ENCODE measurements at places on chromosomes 6 and 20. TPM values are rescaled to one million over a fixed set of nuclear protein-coding genes. Genes with fewer than 3 reads are reported as not detected.

RBBP9 gene
- 8.0 TPM for polyA plus RNA-seq

DNA sequence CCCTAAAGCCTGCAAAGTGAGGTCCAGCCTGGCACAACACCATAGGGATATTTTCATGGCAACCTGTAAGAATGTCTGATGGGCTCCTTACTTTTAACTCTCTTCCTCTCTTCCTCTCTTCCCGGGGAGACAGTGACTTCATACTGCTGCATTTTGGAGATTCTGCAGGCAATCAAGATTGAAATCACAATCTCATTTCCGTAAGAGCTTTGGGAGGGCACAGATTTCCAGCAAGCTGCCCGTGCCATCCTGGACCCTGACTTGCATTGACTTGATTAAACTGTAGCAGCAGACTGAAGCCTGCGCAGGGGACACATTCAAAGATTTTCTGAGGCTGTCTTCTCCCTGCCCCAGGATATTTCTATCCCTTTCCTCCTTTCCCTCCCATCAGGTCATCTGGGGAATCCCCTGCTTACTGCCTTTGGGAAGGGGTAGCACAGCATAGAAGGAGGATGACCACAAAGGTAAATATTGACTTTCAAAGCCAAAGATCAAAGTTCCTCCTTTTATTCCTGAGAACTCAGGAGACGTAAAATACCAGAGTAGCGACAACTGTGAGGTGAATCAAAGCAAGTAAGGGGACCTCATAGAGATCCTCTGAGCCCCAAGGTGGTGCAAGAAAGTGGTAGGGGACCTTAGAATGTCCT is 504.0 kb upstream of the ARID1B start:
- DNase-seq: no peak
- H3K4me3 ChIP-seq: no peak overlapping the region
- no peaks in the 10 kb centered on the region for H3K36me3 ChIP-seq
- no peaks in the 10 kb centered on the region for H3K4me1 ChIP-seq

GRCh38 chr6:13641315-13641714 is 26.2 kb downstream of the NOL7 start:
- no peak for DNase-seq
- no peaks in the 10 kb centered on the region for H3K27me3 ChIP-seq
- no peak overlapping the region for H3K4me3 ChIP-seq
- no peaks in the 10 kb centered on the region for H3K4me1 ChIP-seq
- H3K27ac ChIP-seq: no peak overlapping the region

- H3K36me3 ChIP-seq: no peaks in the 10 kb centered on the region
- DNase-seq: peak; percentile 30
- no peaks in the 10 kb centered on the region for H3K27me3 ChIP-seq
- H3K4me3 ChIP-seq: no peak overlapping the region
Observed at GRCh38 chr6:8059129-8059528, 5.1 kb downstream of the BLOC1S5 start.

GRCh38 chr6:112744827-112745226 is 397.7 kb downstream of the RFPL4B start:
- DNase-seq: no peak
- no peak overlapping the region for H3K27ac ChIP-seq
- H3K36me3 ChIP-seq: no peaks in the 10 kb centered on the region

DNA sequence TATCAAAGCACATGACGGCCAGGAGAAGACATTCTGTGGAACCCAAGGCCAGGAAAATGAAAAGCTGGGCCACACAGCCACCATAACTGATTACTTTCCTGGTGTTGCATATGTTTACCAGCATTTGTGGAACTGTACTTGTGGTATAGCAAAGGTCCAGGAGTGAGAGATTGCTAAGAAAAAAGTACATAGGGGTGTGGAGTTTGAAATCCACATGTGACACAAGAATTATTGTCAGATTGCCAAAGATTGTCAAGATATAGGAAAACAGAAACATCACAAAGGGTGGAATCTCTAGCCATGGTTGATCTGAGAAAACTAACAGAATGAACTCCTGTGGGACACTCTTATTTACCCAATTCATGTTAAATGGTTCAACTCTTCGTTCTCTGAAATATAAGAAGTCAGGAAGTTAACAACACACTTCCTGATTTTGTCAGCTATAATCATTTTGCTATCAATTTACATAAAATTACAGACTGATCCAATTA is at the start of gene OR2B2:
Gene OR2B2, minus strand, starts transcription at position 441 of the 491 bp plus-strand sequence. Its CDS starts 77 bp downstream, at position 364.
- no peak within 1 kb of the TSS for H3K4me3 ChIP-seq
- H3K4me1 ChIP-seq: no peaks in the 10 kb centered on the region
- no peak within 1 kb of the TSS for H3K27ac ChIP-seq
- H3K36me3 ChIP-seq: no peaks in the 10 kb centered on the region
- no peaks in the 10 kb centered on the region for H3K27me3 ChIP-seq
- DNase-seq: no peak

Measured in hepatocyte (in vitro differentiated cells).